ENCODE measurements at places on chromosomes 7 and 10. TPM values are rescaled to one million over a fixed set of nuclear protein-coding genes. Genes with fewer than 3 reads are reported as not detected.

GRCh38 chr7:81294897-81295515 lies 376.2 kb upstream of the SEMA3C start:
- DNase-seq: no peak

DNA sequence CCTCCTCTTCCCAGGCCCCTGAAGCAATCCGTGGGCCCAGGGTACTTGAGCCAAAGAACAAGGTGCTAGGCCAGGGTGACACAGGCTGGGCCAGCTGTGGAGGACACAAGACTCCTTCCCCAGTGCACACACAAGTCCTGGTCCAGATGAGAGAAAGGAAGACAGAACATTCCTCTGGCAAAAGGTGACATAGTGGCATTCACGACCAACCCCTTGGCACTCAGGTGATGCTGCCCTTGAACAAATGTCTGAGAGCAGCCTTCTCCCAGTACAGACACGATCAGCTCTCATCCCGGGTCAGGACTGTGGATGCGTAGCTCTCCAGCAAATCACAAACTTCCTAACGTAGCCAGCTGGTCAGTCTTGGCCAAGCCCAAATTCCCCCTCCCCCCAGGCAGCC lies 118.5 kb downstream of the OAT start:
- DNase-seq: no peak

DNA sequence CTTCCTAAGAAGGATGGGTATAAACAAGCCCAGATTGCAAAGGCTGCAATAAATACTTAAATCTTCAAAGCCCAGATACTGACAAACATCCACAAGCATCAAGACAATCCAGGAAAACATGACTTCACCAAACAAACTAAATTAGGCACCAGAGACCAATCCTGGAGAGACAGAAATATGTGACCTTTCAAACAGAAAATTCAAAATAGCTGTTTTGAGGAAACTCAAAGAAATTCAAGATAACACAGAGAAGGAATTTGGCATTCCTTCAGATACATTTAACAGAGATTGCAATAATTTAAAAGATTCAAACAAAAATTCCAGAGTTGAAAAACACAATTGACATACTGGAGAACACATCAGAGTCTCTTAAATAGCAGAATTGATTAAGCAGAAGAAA lies 23.0 kb downstream of the GSDME start:
- DNase-seq: no peak

- DNase-seq: peak; percentile 57
These were observed 15.6 kb downstream of the SHH start for GRCh38 chr7:155796381-155797261.

- DNase-seq: no peak
These were observed 128.7 kb downstream of the PKD1L1 start for GRCh38 chr7:47819607-47819920.

- peak; percentile 86 for DNase-seq
These were observed 4.1 kb downstream of the MBLAC1 start for GRCh38 chr7:100130608-100131453.

DNA sequence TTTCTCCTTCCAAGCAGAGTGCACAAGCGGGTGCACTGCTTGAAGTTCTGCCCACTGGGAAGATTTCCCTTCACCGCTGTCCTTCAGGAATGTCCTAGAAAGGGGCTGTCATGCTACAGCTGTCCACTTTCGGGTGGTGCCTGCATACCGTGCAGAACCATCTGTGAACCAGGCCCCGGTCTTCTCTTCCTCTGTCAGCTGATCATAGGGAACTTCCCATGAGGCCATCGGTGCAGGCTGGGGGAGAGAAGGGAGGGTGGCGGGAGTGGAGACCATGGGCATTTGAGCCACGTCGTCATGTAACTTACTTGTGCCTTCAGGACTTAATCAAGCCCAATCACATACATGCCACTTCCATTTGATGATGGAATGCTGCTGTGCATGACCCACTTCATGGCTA lies 111.6 kb downstream of the NKX6-2 start:
- no peak for DNase-seq

GRCh38 chr7:40544871-40545303 lies 410.1 kb downstream of the SUGCT start:
- DNase-seq: no peak

GRCh38 chr10:121928528-121928884 lies 675 bp upstream of the ATE1 start:
- DNase-seq: no peak

DNA sequence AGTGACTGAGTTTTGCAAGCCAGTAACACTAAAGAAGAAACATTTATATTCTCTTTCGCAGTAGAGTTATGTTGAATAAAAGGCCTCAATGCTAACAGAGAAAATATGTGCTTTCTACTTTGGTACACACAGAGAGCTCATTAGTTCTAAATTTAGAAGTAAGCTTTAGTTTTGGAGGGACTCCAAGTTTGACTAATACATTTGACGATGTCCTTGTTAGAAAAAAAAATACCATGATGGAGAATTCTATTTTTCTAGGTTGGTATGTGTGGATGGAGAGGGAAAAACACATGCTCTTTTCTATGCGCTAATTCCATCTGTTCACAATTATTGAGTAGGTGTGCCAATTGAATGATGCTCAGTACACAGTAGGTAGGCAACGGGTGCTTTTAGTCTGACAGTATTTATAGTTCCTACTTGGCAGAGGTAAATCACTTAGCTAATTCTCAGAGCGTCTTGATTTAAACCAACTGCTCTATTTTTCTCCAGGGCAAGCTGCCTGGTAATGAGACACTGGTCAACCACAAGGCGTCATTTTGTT lies 327.2 kb upstream of the AKR1E2 start:
- peak; percentile 84 for DNase-seq

DNA sequence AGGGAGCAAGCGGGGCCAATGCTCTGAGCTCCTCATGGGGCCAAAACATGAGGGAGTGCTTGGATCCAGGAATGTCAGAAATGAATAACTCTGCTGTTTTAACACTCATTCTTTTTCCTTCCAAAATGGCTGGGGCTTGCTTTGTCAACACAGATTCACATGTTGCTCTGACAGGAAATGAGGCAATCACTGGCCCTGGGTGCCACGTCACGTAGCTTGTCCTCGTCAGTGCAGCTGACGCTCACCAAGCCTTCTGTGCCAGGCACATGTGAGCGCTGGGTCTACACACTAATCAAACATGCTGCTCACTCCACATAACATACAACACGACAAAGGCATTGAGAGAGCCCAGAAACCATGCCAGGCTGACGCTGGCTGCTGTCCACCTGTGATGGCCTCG lies 198.9 kb downstream of the WDR37 start:
- DNase-seq: peak; percentile 2

DNA sequence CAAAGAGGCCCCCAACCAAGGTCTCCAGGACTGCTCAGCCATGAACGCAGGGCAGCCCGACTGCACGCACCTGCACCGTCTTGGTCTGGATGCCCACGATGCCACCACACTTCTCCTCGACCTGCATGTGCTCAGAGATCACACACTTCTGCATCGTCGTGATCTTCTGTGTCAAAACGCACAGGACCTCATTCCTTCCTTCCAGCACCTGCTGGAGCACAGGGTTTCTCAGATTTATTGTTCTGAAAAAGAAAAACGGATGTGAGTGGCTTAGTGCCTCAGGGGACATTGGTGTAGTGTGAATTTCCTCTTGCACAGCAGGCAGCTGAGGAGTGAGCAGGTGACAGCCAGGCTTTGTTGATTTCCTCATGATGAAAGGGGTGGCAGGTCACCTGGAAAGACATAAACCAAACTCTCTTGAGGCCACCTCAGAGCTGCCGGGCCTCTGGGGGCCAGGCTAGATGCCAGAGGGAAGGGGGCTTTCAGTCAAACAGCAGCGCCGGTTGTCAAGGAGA lies 38.2 kb downstream of the GSDME start:
- DNase-seq: no peak

GRCh38 chr7:17139081-17139480 lies 159.4 kb upstream of the AHR start:
- no peak for DNase-seq

DNA sequence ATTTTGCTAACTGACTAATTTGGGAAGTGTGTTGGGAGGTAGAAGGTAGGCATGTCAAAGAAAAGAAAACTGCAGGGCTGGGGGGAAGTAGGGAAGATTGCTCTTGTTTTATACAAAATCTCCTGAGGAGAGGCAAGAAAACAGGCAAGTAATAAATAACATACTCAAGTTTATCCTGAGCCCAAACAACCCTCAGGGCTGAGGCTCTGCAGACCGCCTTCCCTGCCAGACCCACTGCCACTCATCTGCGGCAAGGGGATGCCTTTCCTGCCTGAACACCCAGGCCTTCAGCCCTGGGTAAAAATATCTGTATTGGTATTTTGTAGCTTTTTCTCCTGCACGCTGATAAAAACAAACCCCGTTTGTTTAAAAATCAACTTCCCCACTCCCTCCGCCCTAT lies 399.8 kb upstream of the NFE2L3 start:
- DNase-seq: no peak

DNA sequence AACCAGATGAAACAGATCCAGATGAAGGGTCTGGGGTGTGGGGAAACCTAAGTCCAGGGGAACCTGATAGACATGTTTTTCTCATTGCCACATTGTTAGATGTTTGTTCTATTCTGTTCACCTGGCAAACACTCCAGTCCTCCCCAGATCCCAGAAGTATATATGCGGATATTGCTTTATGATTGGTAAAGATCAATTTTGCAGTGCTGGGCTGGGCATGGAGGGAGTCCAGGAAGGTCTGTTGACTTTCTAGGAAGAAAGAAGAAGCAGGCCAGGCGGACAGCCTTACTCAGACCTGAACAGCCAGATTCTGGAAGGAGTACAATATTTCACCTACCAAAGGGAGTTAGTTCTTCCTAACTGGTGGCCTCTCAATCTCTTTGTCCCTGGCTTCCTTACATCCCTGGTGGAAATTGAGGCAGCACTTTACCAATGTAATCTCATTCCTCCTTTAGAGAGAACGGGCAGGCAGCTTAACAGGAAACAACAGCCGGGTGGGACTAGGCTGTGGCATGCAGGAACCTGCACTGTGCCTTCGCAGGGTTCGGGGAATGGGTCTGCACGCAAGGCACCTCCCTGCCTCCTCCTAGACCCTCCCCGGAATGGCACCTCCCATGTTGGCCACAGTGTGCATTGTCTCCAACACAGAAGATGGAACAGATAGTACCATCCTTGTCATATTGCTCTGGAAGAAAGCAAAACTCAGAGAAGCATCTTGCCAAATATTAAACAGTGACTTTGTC lies 930 bp downstream of the GIMAP6 start:
- DNase-seq: no peak

DNA sequence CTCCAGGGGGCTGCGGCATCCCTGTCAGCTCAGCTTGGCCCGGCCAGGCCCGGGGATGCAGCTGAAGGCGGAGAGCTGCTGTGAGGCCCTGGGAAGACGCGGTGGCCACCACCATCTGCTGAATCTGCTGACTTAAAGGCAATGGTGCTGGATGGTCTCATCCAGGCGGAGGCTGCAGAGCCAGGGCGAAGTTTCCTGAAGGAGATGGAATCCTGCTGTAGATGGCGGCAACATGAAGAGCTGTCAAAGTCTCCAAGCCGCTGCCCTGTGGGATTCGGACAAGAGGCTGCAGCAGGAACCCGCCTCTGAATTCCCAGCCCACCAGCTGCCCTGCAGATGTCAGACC lies 200.1 kb downstream of the PTPRN2 start:
- no peak for DNase-seq

DNA sequence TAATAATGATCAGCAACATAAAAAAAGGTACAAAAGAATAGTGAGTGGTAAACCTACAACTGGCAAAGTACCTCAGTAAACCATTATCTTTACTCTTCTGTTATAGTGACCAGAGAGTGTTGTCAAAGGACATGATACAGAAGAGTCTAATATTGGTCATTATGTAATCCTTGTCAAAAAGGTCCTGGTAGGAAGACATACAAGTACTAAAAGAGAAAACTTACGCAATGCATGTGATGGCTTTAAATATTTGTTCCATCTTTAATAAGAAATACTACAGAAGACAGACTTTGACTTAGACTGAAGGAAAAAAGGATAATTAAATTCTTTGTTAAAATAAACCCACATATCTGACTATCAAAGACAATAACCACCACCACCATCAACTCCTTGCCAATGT lies 6.5 kb downstream of the DOCK4 start:
- DNase-seq: no peak

DNA sequence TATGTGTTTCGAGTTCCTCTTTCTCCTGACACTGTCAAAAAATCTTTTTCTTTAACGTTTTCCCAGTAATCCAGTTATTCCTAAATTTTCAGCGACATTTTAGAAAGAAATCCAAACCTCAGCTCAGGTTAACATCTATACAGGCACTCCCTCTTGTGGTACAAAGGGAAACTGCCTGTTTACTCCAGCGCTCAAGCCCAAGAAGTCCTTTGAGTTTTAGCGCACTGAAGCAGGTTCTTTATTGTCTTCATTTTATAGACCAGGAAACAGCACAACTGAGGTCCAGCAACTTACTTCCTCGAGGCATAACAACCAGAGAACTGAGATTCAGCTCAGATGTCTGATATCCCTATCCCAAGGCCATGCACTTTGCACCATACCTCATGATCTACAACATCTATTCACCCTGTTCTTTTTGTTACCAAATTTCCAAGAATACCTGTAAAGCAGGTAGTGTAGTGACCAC lies 287.2 kb upstream of the MKLN1 start:
- peak; percentile 83 for DNase-seq

- no peak for DNase-seq
These were observed 3.6 kb downstream of the PRKAR2B start for GRCh38 chr7:107047902-107048782.

- DNase-seq: no peak
These were observed 20.0 kb downstream of the KIAA1549 start for GRCh38 chr7:138961159-138961558.

DNA sequence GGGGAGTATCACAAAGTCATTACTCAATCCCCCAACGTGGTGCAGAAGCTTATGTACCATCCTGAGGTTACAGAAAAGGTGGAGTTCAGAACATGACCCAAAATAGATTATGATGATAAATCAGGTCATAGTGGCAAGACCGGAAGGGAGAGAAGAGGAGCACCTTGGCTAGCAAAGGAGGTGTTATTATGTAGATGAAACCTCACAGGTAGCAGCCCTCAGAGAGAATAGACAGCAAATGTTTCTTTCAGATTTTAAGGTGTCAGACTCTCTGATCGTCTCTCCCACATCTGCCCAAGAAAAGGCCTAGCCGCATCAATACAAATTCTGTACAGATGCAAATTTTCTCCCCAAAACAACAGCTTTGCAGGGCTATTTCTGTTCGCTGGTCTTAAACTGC lies 88.3 kb upstream of the SEMA3D start:
- DNase-seq: no peak

DNA sequence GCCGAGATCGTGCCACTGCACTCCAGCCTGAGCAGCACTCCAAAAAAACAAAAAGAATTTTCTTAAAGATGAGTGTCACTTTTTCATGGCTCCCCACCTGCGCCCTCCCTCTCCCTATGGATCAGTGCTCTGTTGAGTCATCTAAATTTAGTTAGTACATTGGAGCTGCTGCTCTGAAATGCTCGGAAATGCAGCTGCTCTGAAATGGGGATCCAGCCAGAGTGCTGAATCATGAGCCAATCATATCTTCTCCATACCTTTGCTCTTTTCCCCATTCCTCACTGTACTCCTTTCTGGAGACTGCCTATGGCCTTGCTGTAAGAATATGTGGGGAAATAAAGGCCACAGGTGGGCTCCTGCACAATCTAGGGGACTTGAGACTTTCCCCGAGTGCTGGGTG lies 188.8 kb downstream of the ZNF438 start:
- peak; percentile 27 for DNase-seq

Gene ABCB4
- polyA plus RNA-seq: 1.4 TPM

Gene RAB19
- 0.39 TPM for polyA plus RNA-seq

Gene SDK1
- 6.9 TPM for polyA plus RNA-seq

Gene PDE6C
- 0.12 TPM for polyA plus RNA-seq

Gene CCAR1
- 98.1 TPM for polyA plus RNA-seq

Gene MDFIC
- 15.2 TPM for polyA plus RNA-seq

Gene FRMPD2
- polyA plus RNA-seq: 2.3 TPM

Gene BAZ1B
- 19.7 TPM for polyA plus RNA-seq

Gene SPRN
- polyA plus RNA-seq: 2.3 TPM

Gene ZDHHC6
- polyA plus RNA-seq: 37.4 TPM

Gene KCND2
- 1.4 TPM for polyA plus RNA-seq
